ENCODE measurements at places on chromosomes 2 and 18.

DNA sequence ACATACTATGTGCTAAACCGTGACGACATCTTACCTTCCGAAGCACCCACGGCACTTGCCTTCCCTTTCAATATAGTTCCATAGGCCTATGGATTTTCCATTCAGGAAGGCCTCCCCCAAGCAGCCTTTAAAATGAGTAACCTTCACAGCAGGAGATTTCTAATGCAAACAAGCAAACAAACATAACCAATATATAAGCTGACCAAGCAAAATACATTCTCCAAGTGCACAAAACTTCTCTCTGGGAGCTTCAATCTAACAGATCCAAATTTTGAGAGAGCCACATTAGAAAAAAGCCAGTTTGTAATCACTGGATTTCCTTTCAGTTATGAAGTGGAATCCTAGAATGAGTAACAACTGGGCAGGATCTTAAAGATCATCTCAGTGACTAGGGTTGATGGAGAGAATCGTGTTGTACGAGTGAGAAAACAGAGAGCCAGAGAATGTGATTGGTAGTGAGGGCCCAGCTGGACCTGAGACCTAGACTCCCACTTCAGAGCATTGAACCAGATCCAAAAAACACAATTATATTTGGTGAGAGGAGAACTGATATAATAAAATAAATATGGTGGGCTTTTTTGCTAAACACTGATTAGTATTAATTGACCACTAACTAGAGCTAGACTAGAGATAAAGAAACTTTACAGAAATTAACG lies 145.6 kb downstream of the LAMA1 start:
- DNase-seq: no peak

DNA sequence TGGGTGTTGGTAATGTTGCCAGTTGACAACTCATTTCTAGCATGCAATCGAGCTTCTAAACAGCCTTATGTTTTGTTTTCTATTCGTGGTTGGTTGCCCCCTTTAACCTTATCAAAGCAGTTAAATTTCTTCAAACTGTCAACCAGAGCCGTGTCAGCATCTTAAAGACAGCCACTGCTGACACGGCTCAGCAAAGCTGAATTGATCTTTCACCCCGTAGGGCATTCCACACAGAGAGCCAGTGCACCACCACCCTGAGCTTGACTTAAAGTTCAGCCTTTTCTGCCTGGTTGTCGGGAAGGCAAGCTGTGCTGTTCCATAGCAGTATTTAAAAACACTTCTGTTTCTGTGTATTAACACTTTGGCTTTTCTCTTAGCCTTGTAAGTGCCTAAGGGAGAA lies 355.0 kb upstream of the CHST9 start:
- no peak for DNase-seq

DNA sequence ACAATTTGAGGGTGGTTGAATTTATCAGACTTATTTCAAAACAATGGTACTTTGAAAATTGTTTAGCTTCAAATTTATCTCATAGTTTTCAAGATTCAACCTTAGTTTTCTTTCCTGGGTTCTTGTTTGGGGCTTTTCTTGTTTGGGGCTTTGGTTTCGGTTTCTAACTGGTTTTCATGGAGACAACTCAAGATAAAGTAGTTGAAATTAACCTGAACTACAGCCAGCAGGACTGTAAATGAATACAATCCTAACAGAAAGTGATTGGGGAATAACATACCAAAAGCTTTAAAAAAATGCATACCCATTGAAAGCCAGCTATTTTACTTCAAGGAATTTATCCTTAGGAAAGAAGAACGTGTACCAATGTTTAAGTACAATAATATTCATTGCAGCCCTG lies 133.5 kb upstream of the SLC14A2 start:
- no peak for DNase-seq

GRCh38 chr2:28681158-28681571 lies 70.5 kb upstream of the PPP1CB start:
- DNase-seq: peak; percentile 10

GRCh38 chr2:219661197-219661954 lies 33.9 kb downstream of the SLC4A3 start:
- DNase-seq: no peak

- DNase-seq: no peak
These were observed 185.6 kb upstream of the MEX3C start for GRCh38 chr18:51383116-51383515.

GRCh38 chr18:11669271-11669947 lies 19.7 kb upstream of the GNAL start:
- DNase-seq: no peak

DNA sequence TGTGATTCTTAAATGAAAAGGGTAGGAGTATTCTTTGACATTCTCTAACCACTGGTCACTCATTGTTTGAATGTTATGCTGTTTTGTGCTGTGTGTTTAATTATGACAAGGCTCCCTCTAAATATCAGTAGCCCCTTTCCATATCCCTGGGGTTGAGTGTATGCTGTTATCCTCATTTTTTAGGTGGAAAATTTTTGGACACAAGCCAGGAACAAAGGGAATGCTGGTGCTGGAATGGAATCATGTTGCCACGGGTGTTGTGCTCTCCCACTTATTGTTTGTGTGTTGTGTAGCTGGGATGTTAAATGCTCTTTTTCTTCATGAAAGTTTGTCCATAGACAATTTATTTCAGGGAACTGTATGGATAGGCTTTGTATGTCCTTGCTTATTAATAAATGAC lies 43.3 kb downstream of the ZNF532 start:
- no peak for DNase-seq

GRCh38 chr2:64515086-64515485 lies 9.0 kb upstream of the AFTPH start:
- DNase-seq: no peak

GRCh38 chr2:215684448-215685237 lies 248.8 kb upstream of the FN1 start:
- DNase-seq: no peak

GRCh38 chr2:12043131-12043530 lies 296.7 kb downstream of the LPIN1 start:
- no peak for DNase-seq

DNA sequence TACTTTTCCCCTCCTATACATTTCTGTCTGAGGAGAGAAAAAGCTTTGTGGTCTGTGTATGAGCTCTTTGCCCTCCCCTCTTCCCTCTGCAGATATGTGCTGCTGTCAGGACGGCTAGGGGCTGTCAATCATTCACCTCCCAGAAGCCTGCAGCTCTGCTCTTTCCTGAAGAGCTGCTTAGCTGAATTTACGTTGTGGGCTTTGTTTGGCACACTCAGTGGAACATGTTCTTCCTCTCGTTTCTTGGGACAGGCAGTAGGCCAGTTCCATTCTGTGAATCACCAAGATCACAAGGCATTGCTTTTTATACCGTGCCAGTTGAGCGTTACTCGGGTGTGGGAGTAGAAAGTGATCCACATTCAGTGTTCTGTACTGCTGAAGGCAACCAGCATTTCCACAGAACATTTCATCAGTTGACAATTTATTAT lies 136.7 kb downstream of the LAMA3 start:
- no peak for DNase-seq

DNA sequence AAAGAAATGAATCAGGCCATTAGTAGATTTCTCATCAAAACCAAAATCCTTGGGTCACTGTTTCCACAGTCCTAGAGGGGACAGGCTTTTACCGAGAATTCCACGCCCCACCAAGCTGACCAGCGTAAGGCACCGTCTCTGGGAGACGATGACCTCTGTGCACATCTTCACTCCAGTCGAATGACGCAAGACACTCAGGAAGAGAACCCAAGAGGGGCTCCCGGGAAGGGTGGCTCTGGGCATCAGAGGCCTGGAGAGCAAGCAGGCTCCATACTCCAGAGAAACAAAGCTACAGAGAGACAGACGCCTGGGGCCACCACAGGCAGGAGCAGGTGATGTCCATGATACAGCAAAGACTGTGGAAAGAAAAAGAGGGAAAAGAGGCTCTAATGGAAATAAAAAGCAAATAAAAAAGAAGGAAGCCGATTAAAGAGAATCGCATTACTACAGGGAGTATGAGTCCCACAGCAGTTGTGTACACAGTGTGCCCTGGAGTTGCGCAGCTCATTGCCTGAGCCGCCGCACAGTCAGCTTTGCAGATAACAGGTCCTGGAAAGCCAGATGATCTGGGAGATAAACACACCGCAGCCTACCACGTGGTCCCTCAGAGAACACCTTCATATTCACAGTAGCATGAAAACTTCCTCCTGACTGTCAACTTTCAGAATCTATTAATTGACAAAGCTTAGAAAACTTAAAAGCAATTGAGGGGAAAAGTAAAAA lies 572.7 kb upstream of the SALL3 start:
- no peak for DNase-seq

DNA sequence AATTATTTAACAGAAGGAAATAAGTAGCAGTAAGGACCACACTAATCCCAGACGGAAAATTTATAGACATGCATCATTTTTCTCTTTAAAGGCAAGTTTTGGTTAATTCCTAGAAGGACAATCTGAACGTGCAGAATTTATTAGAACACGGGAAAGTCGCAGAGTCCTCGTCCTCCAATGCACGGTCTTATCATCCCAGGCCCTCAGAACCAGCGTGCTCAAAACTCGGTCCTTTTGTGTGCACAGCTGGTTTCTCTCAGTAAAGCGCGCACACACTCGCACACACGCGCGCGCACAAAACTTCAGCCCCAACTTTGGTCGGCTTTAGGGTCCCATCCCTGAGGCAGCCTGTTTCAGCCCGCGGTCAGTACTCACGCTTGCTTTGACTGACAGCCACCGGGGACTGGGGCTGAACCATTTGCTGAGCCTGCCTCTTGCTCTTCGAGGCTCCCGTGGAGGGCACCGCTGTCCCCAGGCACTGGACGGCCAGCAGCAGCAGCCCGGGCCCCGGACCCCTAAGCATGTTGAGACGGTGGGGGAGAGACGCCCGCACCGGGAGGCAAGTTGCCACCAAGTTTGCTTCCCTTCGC lies 493 bp downstream of the FN1 start:
- DNase-seq: no peak

DNA sequence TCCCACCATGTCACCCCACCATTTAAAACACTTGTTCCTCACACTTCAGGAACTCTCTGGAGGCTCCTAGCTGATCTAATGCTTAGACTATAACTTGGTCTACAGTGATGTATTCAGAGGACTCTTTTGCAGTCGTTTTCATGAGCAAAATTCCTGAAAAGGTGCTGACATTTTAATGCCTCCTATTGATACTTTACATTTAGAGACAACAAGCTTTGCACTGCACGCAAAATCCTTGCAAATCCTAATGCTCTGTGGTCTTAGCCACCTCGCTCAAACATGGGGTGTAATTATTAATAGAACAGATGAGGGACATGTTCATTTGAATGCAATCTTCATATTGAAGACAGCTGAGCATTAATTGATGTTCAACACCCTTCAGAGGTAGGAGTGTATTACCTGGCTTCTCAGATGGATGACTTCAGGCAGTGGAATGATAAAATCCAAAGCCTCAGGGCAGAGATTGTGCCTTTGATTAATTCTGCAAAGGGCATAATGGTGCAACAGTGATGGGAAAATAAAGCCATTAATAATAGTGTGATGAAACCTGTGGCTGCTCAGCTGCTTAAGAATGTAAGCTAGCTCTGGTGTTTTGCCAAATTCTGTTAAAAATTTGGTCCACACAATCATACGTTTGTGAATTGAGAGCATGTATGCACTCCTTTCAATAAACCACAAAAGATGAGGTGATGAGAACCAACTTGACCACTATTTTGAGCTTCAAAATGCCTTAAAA lies 5.4 kb downstream of the CTAGE1 start:
- DNase-seq: no peak

- DNase-seq: peak; percentile 9
These were observed at the start of gene TMEM237 for GRCh38 chr2:201643216-201643890. TSS of gene TMEM237 (minus strand) at chr2:201643503. CDS start at chr2:201643400, 103 bp downstream.

DNA sequence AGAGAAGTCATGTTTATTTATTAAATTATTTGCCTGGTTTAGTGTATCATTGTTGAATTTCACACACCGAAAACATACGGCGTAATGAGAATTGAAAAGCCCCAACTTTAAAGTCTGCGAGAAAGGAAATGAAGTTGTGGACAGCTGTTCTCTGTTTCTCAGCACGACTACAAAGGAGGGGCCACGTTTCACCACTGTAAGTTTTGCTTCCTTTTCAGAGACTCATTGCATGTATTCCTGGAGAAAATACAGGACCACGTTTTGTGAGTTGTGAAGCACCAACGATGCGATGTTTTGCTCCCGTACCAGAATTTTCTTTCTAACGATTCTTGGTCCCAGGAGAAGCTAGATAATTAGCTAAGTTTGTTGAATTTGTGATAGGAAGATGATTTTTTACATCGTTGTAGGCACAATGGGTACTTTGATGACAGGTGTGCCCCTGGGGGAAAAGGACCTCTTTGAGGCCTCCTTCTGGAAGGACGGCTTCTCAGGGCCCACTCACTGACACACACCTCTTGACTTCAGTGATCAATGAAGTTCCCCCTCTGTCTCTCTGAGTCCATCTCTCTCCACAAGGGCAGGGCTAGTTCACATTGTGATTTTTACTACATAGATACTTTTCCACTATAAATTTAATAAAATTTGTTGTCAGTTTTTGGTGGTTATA lies 23.7 kb upstream of the ACKR3 start:
- peak; percentile 12 for DNase-seq

GRCh38 chr2:203105996-203106395 lies 91.3 kb downstream of the NBEAL1 start:
- DNase-seq: no peak

DNA sequence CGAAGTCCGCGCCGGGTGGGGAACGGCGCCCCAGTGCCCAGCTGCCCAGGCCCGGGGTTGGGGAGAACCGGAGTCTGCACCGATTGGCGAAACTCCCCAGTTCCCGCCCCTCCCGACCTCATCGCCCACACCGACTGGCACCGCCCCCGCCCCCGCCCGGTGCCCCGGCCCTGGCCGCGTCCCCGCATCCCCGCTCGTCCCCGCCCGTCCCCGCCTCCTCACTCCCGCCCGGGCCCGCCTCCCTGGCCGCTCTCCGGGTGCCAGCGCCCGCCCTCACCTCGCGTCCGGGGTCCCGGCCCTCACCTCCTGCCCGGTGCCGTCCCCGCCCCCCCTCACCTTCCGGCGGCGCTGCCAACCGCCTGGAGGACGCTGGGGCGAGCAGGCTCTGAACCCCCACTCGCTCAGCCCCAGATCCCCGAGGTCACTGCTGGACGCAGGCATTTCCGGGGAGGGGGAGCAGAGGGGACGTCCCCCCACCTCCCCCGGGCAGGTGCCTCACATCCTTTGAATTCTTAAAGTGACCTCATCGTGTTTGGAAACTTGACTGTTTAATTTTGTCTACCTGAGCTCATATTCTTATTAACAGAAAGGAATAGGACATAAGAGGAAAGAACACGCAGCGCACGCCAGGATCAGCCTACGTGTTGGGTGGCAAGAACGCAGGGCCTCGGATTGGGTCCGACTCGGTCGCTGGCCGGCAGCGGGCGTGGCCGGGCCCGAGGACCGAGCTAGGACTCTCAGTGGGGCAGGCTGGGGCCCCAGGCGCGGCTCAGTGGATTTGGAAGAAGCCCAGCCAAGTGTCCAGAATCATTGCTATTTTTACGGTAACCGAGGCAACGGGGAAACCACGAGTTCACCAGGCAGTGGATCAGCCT lies at the start of gene FAM110C:
TSS of gene FAM110C (minus strand) at position 35 of the 875 bp plus-strand sequence. CDS start 120 bp downstream, outside the sequence.
- DNase-seq: peak; percentile 11

Data from activated CD4-positive, CD25-positive, alpha-beta regulatory T cell (primary cell).